ENCODE measurements at places on chromosomes 12 and 14.

DNA sequence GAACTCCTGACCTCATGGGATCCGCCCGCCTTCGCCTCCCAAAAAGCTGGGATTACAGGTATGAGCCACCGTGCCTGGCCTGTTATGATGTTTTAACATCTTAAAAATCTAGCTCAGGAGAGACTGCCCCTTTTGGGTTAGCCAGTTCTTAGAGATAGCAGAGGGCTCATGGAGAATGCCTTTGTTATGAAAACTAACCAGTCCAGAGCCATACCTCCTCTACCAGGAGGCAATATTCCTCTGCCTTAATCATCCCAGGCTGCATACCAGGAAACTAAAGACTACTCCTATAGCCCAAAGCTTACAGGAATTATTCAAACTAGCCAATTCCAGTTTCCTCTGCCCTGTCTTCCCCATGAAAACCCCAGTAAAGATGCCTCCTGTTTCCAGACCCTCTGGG lies 96.0 kb upstream of the MDM1 start:
- DNase-seq = no peak

DNA sequence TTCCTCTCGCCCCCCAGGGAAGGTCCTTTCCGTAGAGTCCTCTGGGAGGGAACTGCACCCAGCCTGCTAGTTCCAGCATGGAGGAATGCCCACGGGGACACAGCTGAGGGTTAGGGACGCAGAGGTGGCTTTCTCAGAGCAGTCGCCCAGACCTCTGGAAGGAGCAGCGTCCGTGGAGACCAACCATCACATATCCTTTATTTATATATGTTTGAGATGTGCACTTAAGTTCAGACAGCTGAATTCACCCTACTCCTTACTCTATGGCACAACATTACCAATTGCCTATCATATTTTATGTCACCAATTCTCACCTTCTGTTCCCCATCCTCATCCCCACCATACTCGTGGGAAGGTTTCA lies 305.6 kb upstream of the DIO3 start:
- no peak for DNase-seq

DNA sequence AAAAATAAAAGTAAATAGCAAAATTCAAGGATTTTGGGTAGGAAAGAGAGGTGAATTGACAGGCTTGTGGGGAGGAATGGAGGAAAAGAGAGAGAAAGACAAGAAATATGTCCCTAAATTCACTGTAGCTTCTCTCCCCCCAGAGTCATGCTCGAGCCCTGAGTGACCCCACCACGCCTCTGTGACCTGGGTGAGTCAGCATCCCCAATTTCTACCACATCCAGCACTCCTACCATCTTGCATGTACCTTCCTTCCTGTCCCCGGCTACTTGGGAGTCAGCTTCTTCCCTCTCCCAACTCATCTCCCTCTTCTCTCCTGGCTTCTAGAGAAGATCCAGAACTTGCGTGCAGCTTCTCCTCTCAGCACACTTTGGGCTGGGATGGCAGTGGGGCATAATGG lies 9.8 kb downstream of the ZNF219 start:
- DNase-seq = no peak

DNA sequence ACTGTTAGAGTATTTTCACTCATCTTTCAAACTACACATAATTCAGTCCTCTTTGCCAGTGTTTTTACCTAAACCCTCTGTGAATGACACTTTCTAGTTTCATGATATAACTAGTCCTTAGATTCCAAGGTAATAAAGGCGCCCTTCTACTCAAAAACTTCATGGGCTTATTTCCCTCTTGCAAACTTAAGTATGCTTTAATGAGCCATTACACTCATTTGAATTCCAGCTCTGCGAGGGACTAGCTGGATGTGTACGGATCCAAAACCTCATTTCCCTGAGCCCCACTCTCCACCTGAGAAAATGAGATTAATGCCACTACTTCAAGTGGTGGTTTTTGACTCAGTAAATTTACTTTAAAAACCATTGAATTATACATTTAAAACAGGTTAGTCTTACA lies 141.1 kb downstream of the NDUFA12 start:
- DNase-seq = no peak

DNA sequence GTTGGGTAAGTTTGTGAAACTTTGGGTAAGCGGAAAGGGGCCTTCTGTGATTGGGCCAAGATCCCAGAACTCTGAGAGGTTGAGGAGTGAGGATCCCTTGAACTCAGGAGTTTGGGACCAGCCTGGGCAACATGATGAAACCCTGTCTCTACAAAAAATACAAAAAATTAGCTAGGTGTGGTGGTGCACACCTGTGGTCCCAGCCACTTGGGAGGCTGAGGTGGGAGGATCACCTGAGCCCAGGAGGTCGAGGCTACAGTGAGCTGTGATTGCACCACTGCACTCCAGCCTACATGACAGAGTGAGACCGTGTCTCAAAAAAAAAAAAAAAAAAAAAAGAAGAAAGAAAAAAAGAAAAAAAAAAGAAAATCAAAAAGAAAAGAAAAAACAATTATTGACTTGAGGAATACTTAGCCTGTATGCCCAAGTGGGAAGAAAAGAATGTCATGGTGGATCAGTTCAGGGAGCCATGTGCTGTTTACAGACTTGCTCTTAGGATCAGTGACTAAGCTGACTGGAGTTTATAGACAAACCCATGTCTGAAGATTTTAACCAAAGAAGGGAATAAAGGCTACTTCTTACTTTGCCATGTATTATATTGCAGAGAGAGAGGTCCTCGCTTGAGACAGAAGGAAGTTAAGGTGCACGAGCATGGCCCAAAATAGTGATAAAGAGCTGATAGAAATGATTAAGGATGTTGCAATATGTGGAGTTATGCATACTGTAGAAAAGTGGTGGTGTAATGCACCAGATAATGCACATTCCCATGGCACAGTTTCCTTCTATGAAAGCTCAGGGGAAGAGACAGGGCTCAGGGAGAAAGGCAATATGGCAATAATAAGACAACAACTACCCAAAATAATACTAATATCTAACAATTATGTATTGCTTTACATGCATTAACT lies 881 bp downstream of the HSD17B6 start:
- peak; percentile 22 for DNase-seq

DNA sequence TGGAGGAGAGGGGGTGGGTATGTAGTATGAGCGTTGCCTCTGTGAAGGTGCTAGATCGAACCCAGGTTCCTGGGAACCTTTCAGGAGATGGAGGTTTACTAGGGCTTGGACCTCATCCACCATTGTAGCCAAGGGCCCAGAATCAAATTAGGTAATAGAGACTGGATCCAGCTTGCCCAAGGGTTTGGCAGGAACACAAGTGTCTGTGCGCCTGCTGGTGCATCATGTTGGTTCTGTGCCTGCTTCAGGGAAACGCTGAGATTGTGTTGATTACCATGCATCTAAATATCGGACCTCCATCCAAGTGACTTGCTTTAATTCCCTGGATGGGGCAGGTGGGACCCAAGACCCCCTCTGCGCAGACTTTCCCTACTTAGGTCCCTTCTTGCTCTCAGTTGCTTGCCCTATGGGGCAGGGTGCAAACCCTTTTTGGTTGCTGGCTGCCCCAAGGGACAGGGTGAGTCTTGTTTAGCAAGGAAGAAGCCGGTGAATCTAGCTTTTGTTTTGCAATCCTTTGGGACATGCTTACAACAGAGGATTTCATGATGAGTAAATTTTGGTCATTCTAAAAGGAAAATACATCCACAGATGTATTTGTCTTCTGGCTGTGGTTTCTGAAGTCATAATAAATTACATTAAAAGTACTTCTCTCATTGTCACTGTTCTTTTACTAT lies 189.8 kb upstream of the PRICKLE1 start:
- no peak for DNase-seq
